Activated T-helper 17 cell treated with anti-CD3 and anti-CD28 coated beads, Interleukin-2, amount 50 U/mL, for 72 hours (primary cell): ENCODE measurements at places on chromosomes 16 and 17.

GRCh38 chr16:49050607-49051006 lies 231.0 kb downstream of the CBLN1 start:
- ATAC-seq = no peak

- no peak for ATAC-seq
These were observed 157.9 kb downstream of the WWOX start for GRCh38 chr16:78257376-78257728.

DNA sequence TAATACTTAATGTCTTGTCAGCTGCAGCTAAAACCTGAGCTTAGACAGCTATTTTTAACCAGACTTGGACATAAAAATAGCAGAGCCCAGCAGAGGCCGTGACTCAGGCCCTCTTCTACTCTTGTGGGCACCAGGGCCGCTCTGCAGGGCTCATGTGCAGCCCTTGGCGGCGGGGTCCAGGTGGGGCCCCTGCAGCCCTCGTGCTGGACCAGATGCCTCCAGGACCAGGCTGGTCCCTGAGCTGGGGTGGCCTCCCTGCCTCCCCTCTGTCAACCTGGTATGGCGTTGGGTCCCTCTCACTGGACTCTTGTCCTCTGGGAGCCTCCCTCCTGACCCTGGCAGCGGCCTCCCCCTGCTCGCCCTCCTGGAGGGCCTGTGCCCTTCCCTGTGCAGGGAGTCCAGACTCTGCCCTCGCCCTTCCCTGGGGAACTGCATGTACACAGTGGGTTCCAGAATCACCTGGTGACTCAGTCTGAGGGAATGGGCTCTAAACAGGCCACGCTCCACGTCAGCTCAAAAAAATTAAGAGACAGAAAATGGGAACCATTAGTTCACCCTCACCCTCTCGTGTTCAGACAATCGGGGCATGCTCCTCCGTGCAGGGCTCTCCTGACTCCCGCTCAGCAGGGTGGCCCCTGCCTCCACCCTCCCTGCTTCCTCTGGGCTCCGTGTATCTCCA lies 9.7 kb downstream of the CDK5R1 start:
- ATAC-seq = no peak

DNA sequence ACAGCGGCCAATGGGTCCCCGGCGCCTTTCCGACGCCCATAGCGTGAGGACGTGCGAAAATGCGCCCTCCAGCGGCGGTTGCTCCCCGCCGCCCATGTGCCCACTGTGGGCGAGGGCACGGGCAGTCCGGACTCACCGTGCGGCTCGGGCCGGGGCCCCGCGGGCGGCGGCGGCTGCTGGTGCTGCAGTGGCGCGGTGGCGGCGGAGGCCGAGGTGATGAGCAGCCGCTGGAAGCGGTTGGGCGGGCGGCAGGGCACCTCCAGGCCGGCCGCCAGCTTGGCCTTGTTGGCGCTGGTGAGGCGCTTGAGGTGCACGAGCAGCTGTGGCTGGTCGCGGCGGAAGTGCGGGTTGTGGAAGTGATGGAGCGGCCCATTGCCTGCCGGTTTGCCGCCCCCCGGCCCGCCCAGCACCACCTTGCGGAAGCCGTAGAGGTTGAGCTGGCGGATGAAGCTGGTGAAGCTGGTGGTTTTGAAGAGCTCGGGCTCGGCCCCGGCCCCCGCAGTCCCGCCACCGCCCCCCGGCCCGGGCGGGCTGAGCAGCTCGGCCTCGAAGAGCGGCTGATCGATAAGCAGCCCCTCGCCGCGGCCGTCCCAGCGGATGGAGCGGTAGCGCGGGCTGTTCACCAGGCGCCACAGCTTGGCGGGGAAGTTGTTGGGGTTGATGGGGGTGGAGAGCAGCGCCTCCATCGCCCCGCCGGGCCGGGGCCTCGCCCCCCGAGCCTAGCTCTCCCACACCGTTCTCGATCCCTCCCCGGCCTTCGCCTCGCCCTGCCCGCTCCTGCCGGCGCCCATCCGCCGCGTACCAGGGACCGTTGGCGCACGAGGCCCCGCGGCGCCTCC lies at the start of gene HSF5:
Gene HSF5 (minus strand): TSS at position 820 of the 839 bp plus-strand sequence. CDS start 134 bp downstream, at position 686.
- peak; percentile 92 for ATAC-seq

GRCh38 chr16:80844395-80844794 lies 40.0 kb upstream of the CDYL2 start:
- ATAC-seq = no peak

DNA sequence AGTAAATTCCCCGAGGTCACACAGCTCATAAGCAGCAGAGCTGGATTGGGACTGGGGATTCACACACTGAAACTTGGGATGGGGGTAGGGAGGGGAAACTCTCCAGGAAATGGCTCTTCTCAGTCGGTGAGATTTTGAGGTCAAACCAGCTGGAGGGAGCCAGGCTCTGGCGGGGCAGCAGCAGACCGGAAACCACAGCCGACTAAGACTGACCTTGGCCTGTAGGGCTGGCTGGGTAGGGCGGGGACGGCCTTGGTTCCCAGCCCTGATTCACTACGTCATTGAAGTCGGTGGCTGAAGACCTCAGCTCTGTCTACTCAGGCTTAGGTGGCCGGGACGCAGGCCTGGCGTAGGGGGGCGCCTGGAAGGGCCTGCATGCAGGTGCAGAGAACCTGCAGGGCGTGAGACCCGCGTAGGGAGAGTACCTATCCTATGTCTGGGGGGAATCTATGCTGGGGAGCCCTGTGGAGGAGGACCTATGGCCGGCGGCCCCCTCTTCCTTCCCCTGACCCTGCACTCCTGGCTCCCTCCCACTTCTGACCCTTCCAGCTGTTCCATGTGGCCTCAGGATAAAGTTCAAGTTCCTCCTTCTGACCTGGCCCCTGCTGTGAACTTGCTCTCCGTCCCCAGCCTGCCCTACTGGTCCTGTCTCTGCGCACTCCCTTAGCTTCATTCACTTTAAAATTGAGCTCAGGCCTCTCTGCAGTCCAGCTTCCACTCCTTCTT lies 11.9 kb upstream of the SLC4A1 start:
- peak; percentile 96 for ATAC-seq

GRCh38 chr16:50294955-50295354 lies 28.6 kb downstream of the ADCY7 start:
- ATAC-seq = no peak

GRCh38 chr17:41777157-41777573 lies 9.3 kb downstream of the JUP start:
- ATAC-seq = no peak

DNA sequence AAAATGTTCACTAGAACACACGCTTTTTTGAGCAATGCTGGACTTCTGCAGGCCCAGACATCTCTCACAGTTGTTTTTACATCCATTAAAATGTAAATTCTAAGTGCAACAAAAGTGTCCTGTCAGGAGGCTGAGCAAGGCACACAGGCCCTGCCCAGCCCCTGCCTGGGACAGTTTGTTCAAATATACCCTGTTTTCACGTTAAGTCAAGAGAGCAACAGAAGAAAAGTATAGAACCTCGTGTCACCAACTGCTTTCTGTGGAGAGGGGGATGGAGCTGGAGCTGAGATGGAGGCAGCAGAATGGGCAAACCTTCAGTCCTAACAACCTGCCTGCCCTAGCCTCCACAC lies 4.3 kb upstream of the HOXB2 start:
- ATAC-seq = no peak

GRCh38 chr17:8125947-8126490 lies 2.1 kb upstream of the HES7 start:
- peak; percentile 10 for ATAC-seq

- no peak for ATAC-seq
These were observed 8.5 kb downstream of the TIMM22 start for GRCh38 chr17:1005361-1005946.

GRCh38 chr16:27843800-27844199 lies 219.7 kb downstream of the GSG1L start:
- no peak for ATAC-seq

DNA sequence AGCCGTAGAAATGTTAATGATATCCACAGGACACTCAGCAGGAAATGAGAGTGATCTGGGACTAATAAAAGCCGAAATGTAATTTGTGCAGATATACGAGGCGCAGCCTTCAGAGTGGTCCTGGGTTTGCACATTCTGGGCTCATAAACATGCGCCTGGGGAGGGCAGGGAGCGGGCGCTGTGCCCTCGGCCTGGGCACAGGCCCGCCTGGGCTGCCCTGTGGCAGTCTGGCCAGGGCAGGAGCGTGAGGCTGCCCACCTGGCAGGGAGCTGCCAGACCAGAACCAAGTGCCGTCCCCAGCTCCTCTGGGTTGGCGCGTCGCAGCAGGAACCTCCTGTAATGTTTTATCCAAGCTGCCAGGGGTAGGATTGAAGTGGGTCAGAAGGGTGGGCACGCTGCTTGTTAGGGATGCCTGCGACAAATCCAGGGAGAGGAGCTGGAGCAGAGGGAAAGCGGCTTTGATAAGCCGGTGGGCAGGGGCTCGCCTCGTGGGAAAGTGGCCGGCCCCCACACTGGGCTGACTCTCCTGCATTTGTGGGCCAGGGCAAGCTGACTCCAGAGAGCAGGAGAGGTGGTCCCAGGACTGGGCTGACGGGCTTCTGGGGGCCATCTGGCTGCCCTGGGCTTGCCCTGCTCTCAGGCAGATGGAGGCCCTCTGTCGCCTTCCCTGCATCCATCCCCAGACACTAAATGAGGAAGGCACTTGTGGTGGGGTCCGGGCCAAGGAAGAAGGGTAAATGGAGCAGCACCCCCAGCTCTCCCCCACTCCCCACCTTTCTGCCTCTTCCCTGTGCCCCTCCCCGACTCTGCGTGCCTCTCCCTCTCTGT lies 45.9 kb downstream of the SREBF1 start:
- ATAC-seq = no peak

DNA sequence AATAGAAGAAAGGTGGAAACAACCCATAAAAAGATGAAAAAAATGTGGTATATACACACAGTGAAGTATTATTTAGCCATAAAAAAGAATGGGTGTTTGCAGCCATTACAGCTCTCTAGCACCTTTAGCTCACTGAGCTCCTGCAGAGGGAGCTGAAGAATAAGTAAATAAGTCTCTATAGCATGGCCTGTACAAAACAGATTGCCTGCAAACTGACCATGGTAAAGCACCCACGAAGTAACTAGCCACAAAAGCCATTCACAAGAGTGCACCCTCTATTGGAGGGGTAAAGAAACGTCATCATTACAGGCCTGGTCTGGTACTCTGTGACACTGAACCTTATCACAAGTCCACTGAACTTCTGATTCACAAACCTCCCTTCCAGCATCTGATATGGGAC lies 76.3 kb downstream of the USP32 start:
- no peak for ATAC-seq

DNA sequence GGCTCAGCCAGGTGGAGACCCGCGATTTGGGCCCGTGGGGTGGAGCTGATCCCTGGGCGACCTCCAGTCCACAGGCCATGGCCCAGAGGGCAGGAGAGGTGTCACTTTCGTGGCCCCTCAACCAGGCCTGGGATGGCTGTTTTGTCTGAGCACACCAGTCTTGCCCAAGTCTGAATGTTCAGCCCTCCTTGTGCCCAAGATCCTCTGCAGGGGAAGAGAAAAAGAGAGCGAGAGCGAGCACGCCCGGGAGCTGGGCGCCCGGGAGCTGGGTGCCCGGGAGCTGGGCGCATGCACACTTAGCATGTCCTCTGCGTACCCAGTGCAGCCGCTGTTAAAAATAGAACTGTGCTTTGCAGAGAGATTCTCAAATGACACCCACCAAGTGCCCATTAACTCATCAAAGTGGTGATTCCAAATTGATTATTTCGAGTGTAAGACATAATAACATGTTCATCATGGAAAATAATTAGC lies 403.3 kb upstream of the TNRC6C start:
- no peak for ATAC-seq

DNA sequence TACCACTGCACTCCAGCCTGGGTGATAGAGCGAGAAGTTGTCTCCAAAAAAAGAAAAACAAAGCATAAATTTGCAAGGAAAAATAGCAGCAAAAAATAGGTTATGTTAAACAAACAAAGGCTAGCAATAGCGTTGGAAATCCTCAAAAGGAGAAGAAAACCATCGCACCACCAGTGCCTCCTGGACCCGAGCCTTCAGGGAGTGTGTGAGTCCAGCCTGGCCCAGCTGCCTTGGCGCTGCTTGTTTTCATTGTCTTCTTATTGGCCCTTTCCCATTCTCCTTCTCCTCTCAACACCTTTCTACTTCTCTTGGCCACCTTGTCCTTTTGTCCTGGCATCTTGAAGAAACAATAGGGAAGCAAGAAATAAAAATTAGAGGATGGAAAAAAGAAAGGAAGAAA lies 4.5 kb upstream of the UBALD2 start:
- ATAC-seq = no peak

DNA sequence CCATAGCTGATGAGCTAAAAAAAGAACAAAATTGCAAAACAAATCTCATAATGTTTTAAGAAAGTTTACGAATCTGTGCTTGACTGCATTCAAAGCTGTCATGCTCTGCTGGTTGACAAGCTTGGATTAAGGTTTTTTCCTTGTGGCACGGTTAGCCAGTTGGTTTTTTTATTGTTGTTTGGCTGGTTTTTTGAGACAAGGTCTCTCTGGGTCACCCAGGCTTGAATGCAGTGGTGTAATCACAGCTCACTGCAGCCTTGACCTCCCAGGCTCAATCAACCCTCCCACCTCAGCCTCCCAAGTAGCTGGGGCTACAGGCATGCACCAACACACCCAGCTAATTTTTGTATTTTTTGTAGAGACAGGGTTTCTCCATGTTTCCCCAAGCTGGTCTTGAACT lies 45.7 kb downstream of the PHKB start:
- no peak for ATAC-seq

DNA sequence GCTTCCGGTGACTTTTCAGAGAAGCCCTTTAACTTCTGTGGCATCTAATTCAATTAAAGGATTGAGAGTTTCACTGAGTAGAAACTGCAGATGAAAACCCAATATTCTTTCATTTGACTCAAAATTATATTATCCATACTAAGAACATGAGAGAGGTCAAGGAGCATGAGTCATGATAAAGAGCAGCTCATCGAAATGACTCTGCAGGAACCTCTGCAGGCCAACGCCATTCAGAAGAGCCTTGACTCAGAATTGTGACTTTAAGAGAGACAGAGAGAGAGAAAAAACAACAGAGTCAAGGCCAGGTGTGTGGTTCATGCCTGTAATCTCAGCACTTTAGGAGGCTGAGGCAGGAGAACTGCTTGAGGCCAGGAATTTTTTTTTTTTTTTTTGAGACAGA lies 417.2 kb upstream of the XYLT1 start:
- peak; percentile 93 for ATAC-seq

- no peak for ATAC-seq
These were observed 42.7 kb upstream of the ETV4 start for GRCh38 chr17:43588664-43589435.

DNA sequence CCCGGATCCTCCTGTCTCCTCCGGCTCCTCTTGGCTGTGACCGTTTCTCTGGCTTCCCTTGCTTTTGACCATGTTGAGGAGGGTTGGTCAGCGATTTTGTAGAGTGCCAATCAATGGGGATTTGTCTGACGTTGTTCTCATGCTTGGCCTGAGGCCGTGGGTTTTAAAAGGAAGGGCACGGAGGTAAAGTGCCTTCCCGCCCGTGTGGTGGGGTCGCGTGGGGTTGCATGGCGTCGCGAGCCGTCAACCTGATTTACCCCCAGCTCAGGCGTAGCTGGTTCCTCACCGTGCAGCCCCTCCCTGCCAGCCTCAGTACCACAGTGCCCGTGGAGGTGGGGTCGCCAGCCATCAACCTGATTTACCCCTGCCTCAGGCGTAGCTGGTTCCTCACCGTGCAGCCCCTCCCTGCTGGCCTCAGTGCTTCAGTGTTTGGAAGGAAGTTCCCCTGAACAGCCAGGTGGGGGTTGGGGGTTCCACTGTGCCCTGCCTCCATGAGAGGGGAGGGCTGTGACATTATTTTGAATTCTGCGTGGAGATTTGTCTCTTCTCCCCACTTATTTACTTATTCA lies 5.0 kb downstream of the TPSAB1 start:
- ATAC-seq = no peak

GRCh38 chr16:66486199-66486772 lies 59.2 kb downstream of the BEAN1 start:
- ATAC-seq = no peak
